ENCODE measurements at places on chromosomes 16 and 17. TPM values are rescaled to one million over a fixed set of nuclear protein-coding genes. Genes with fewer than 3 reads are reported as not detected.

Gene CCL1
- total RNA-seq, result not detected

Gene C1QTNF8
- total RNA-seq, result not detected

Gene NSF
- 48.2 TPM for total RNA-seq

Gene ALOX15
- total RNA-seq, result not detected

Gene ICAM2
- 0.97 TPM for total RNA-seq

Gene IL17C
- total RNA-seq, result not detected

DNA sequence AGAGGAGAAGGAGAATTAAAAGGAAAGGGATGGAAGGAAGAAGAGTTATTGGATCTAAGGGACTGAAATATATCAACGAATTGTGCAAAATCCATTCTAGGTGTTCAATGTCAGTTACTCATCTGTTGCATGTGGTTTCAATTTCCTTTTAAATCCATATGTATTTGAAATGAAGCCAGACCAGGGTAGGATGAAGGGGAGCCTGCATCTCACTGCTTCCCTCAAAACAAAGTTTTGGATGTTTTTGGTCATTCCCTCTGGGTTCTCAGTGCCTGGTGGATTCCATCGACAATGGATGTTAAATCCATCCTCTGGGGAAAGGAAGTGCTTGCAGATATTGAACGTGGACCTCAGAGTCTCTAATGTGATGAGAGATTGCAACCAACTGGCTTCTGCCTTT is 103.5 kb upstream of the XYLT1 start:
- peaks cover 10% of the 10 kb centered on the region for H3K27me3 ChIP-seq
- no peak overlapping the region for H3K27ac ChIP-seq
- DNase-seq, result no peak
- H3K4me3 ChIP-seq, result no peak overlapping the region
- peaks cover 7% of the 10 kb centered on the region for H3K4me1 ChIP-seq
- no peaks in the 10 kb centered on the region for H3K36me3 ChIP-seq

DNA sequence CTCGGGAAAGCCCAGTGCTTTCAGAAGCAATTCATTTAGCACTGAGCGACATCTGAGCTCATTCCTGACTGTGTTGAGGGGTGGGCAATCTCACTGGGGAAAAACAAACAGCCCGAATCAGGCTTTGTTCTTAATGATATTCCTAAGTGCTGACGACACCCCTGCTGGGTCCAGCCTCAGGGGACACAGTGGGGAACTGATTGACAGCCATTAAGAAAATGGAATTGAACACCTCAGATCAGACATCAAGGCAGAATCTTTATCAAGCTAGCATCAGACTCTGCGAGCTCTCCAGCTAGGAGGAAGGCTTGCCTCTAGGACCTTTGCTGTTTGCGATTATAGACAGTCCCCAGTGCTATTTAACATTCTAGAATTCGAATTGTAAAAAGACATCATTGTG is 22.5 kb upstream of the LYRM9 start:
- H3K4me3 ChIP-seq, result no peak overlapping the region
- H3K36me3 ChIP-seq, result no peaks in the 10 kb centered on the region
- H3K27ac ChIP-seq, result no peak overlapping the region

DNA sequence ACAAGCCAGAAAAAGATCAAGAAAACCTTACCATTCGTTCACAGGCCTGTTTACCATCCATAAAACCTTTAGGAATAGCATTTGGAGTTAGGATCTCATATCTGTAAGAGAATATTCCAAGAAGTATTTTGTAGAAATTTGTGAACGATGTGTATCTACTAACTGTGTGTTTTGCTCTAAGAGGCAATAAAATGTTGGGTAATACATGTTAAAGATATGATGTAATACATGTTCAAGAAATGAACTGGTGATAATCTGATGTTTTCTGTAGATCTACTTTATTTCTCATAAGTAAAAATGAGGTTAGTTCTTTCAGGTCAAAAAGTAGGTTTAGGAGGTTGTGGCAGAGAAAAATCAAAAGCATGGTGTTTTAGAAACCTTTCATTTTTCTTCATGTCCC is 83.2 kb downstream of the NDEL1 start:
- DNase-seq, result no peak
- no peak overlapping the region for H3K4me3 ChIP-seq
- no peaks in the 10 kb centered on the region for H3K27me3 ChIP-seq
- peaks cover 37% of the 10 kb centered on the region for H3K36me3 ChIP-seq
- H3K27ac ChIP-seq, result no peak overlapping the region

DNA sequence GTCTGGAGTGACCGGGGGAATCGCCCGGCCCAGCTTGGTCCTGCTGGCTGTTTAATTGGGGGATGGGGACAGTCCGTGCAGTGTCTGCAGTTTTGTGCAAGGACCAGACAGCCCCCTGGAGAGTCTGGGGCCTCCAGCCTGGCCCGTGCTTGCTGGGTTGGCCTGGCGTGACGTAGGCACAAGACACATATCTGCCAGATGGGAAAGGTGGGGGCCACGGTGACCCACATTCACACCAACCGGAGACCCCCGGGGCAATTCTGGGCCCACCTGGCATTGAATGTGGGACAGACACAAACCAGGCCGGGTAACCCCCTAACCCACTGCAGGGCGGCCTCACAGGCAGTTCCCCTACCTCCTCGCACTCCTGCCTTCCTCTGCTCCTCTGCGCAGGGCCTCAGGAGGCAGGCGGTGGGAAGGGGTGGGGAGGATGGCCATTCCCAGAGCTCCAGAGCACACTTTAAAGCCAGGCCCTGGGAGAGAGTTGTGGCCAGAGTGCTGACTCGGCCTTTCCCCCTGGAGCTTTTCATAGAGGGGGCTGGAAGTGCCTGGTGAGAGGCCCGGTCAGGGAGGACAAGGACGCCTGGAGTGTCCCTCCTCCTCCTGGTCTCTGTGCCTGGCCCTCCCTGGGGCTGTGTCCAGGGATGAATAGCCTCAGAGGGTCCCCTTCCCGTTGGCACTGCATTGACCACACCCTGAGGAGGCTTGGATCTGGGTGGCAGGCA is 1.5 kb downstream of the MRC2 start:
- peaks cover 35% of the 10 kb centered on the region for H3K4me1 ChIP-seq
- H3K27me3 ChIP-seq, result no peaks in the 10 kb centered on the region
- DNase-seq, result peak; percentile 76

DNA sequence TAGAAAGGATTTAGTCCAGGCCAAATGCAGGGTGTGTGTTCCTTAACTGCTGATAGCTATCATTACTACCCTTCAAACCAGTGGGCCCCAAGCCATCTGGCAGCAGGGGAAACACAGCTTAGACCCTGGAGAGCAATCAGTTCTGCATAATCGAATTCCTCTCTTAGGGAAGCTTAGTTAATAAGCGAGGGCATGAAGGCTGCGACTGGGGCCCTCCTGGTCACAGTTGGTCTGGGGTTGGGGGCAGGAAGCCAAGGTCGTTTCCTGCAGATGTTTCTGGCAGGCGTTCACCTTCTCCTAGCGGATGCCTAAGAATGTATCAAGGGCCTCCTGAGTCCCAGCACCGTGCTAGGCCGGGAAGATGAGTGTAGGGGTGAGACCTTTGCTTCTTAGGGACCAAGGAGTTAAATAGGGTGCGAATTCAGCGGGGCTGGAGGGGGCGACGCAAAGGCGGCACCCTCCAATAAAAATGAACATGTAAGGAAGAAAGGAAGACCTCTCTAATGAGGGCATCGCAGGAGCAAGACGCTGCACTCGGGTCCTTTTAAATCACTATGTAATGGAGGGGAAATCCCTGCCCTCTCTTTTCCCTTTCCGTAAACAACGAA is 16.5 kb upstream of the EEF2K start:
- DNase-seq, result peak; percentile 57
- peak overlapping the region; percentile 76 for H3K4me3 ChIP-seq
- 0 out of 2 replicates have a peak overlapping the region, but pooled peaks have one; percentile 27 for H3K27ac ChIP-seq
- H3K27me3 ChIP-seq, result no peaks in the 10 kb centered on the region
- H3K36me3 ChIP-seq, result no peaks in the 10 kb centered on the region

DNA sequence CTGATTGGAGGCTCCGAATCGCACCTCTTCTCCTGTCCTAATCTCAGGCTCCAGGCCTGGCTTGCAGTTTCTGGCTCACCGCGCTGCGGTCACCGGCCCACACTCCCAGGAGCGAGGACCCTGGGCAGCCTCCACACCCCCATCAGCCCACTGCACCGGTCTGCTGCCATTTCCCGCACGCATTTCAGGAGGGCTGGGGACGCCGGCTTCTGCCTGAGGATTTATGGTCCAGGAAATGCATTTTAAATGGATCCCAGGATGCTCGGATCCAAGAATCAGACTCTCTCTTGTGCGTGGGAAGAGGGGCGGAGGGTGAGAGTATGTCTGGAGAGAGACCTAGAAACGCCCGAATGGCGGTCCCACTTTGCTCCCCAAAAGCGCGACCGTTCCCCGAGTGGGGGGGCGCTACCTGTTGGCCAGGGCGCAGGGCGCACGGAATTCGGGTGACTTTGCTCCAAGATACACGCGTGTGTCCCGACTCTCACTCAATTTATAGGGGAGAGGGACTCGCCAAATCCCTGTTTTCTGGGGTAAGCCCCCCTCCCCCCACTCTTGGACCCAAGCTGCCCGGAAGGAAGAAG is 817 bp upstream of the JPH3 start:
- peaks cover 76% of the 10 kb centered on the region for H3K27me3 ChIP-seq
- no peak overlapping the region for H3K4me3 ChIP-seq
- no peak overlapping the region for H3K27ac ChIP-seq
- no peaks in the 10 kb centered on the region for H3K36me3 ChIP-seq
- no peaks in the 10 kb centered on the region for H3K4me1 ChIP-seq
- DNase-seq, result no peak

DNA sequence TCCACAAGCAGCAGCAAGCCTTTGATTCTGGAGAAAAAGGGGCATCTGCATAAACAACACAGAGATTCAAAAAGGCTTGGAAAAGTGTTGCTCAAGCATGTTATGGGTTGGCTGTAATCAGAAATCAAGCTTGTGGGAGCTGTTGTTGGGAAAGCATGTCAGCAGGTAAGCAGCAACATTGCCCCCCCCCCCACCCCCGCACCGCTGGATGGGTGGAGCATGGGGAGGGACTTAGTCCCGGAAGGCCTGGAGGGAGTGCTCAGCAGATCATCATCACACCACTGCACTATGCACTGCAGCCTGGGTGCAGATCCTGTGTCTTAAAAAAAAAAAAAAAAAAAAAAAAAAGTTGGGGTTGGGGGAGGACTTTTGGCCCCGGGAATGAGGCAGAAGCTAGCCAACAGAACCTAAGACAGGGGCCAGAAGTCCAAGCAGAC is 16.8 kb upstream of the AKAP1 start:
- DNase-seq, result no peak
- H3K27me3 ChIP-seq, result peaks cover 2% of the 10 kb centered on the region
- no peak overlapping the region for H3K4me3 ChIP-seq
- H3K27ac ChIP-seq, result no peak overlapping the region
- no peaks in the 10 kb centered on the region for H3K4me1 ChIP-seq

DNA sequence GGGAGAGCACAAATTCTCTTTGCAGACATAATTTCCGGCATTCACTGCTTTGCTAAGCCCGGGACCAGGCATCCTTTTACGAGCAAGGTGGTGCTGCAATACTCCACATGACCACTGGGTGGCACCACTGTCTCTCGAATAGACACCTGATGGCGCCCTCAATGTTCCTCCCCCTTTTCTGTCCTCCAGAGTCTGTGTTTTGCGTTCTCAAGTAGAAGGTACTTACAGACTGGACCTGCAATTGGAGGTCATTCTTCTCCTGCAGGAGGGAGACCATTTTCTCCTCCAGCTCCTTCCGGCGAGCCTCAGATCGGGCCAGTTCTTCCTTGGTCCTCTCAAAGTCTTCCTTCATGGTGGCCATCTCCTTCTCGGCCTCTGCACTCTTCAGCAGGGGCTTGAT is 45.2 kb downstream of the MYH13 start:
- no peaks in the 10 kb centered on the region for H3K27me3 ChIP-seq
- no peaks in the 10 kb centered on the region for H3K4me1 ChIP-seq
- no peak overlapping the region for H3K4me3 ChIP-seq
- H3K27ac ChIP-seq, result no peak overlapping the region
- no peaks in the 10 kb centered on the region for H3K36me3 ChIP-seq

DNA sequence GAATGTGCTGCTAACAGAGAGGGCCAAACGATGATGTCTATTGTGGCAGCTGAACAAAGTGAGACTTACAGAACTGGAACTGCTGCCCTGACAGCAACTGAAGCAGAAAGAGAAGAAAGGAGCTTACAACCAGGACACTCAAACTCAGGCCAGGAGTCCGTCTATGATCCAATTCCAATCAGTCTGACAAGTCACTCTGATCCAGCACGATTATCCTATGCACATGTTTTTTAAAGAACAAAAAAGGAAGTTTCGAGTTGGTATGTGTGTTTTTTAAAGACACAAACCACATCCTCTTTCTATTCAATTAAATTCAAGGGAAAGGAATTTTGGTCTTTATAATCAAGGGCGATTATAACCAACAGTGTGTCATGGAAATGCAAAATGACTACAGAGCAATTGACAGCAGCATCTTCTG is 42.4 kb upstream of the MTMR4 start:
- no peaks in the 10 kb centered on the region for H3K4me1 ChIP-seq
- H3K36me3 ChIP-seq, result no peaks in the 10 kb centered on the region
- no peak overlapping the region for H3K27ac ChIP-seq

DNA sequence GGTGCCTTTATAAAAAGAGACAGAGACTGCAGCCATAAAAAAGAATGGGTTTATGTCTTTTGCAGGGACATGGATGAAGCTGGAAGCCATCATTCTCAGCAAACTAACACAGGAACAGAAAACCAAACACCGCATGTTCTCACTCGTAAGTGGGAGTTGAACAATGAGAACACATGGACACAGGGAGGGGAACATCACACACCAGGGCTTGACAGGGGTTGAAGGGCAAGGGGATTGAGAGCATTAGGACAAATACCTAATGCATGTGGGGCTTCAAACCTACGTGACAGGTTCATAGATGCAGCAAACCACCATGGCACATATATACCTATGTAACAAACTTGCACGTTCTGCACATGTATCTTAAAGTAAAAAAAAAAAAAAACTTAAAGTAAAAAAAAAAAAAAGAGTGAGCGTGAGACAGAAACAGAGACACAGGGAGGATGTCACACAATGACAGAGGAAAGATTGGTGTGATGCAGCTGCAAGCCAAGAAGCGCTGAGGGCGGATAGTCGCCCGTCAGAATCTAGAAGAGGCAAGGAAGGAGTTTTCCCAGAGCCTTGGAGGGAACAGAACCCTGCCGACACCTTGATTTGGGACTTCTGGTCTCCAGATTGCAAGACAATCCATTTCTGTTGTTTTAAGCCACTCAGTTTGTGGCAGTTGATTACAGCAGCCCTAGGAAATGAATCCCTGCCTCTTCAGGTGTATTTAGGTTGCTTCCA is 27.4 kb upstream of the TNS4 start:
- H3K4me3 ChIP-seq, result no peak overlapping the region
- H3K27ac ChIP-seq, result no peak overlapping the region
- H3K36me3 ChIP-seq, result no peaks in the 10 kb centered on the region
- DNase-seq, result no peak

- no peaks in the 10 kb centered on the region for H3K4me1 ChIP-seq
- no peaks in the 10 kb centered on the region for H3K36me3 ChIP-seq
- H3K4me3 ChIP-seq, result peak overlapping the region; percentile 23
Measured at GRCh38 chr17:20094777-20095176, 85.6 kb downstream of the SPECC1 start.

Data from GM23248 (cell line).